CD4-positive, alpha-beta T cell treated with Interleukin-17A for 1 hour (primary cell): ENCODE measurements at places on chromosomes 12 and 14.

DNA sequence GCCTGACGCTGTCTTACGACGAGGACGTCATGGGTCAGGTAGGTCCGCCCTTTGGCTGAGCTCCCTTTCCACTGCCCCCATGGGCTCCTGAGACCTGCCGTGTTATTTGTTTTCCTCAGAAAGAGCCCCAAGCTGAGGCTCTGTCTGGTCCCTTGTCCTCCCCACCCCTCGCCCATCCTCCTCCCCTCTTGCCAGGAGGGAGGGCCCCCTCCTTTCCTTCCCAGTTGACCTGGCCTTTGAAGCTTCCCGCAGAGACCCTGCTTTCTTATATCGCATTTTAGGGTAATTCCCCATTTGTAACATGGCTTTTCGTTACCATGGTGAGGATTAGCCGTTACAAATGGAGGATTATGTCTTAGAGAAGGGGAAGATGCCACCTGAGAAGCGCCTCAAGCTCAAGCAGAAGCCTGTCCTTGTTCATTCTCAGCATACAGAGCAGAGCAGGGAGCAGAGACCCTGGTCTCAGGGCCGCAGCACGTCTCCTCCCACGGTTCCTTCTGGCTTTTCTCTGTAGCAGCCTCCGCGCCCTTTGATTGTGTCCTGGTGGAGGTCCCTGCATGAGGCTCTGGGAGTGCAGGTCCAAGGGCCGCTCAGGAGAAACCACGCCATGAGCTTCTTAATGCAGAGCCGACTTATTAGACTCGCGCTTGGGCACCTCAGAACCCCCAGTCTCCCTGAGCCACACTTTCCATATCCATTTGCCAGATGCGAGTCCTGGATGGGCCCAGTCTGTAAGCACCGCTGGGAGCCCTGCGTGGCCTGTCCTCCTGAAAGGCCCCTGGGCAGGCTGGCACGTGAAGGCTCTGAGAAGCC, 47.2 kb downstream of the UBE3B start:
- no peak for DNase-seq

DNA sequence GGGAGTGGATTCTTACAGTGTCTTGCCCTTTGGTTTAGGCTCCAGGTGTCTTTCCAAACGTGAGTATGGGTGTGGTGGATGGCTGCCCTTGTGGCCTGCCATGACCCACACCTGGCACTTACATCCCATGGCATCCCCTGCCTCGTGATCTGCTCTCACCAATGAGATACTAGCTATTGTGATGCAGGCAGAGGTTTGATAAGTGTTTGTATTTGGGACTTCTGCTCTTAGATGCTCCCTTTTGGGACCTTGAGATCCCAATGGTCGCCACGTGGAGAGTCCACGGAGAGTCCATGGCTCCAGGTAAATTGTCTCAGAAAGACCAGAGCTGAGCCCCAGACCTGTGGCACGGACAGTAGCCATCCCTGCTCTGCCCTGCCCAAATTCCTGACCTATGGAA, 62.5 kb downstream of the MDM2 start:
- no peak for DNase-seq

GRCh38 chr12:5785601-5786000, 159.5 kb downstream of the ANO2 start:
- no peak for DNase-seq

- no peak for DNase-seq
These were observed 641.1 kb upstream of the TBX3 start for GRCh38 chr12:115324949-115325593.

DNA sequence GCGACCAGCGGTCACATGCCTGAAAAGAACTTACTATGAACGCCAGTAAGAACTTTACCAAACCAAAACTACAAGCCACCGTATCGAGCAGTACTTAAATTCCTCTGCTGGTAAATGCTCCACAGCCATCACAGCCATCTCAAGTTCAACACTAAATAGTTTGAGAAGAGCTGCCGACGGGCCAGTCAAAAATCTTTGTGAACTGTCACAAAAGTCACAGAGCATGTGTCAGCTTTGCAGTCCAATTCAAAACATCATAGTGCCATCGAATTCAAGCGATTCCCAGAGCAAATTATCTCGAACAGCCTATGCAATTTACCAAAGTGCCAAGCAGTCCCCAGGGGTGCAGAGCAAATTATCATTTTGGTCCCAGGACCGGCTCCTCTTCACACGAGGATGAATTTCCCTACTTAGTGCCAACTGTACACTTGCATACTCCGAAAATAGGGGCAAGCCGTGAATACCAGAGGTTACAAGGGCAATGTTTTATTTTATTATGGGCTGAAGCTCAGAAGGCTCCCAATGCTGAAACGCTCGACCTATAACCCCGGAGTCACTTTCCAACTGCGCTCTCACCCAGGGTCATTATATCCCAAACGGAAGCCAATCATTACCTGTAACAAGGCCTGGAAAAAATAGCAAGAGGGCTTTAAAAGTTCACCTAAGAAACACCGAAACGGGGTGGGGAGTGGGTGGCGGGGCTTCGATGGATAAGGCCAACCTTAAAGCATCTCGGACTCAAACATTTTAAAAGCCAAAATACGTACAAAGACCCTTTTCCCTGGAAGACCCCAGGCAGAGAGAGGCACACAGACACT, 1.1 kb downstream of the LRP6 start:
- no peak for DNase-seq

DNA sequence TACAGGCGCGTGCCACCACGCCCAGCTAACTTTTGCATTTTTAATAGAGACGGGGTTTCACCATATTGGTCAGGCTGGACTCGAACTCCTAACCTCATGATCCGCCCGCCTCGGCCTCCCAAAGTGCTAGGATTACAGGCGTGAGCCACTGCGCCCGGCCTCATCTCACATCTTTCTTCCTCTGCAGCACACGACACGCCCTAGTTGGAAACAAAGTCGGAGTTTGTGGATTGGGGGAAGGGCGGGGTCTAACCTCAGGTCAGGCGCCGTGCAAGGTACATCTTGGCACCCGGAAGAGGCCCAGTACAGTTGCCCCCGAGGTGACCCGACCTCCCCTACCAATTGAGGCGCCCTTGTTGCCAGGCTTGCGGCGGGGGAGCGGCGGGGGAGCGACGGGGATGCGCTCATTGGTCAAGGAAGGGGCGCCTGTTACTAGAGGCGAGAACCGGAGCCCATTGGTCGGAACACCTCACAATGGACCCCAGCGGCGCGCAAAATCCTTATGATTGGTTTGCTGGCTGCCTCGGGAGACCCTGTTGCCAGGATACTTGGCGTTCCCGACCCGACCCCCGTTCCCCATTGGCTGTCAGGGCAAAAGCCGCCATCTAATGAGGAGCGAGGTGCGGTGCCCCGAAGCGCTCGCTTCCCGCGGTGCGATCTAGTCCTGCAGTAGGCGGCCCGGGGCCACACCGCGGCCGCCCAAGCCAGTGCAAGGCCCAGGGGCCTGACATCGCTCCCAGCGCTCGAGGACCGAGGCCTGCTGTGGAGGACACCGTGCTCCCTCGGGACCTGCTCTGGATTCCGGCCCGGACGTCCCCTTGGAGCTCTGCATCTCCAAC, at the start of gene REC8:
Gene REC8 (plus strand): TSS at position 659 of the 839 bp plus-strand sequence. CDS start 473 bp downstream, outside the sequence.
- peak; percentile 74 for DNase-seq

- DNase-seq, result no peak
These were observed 175.5 kb downstream of the MED13L start for GRCh38 chr12:116101991-116102390.

GRCh38 chr12:46154221-46154985, 114.4 kb downstream of the SLC38A1 start:
- DNase-seq, result no peak

DNA sequence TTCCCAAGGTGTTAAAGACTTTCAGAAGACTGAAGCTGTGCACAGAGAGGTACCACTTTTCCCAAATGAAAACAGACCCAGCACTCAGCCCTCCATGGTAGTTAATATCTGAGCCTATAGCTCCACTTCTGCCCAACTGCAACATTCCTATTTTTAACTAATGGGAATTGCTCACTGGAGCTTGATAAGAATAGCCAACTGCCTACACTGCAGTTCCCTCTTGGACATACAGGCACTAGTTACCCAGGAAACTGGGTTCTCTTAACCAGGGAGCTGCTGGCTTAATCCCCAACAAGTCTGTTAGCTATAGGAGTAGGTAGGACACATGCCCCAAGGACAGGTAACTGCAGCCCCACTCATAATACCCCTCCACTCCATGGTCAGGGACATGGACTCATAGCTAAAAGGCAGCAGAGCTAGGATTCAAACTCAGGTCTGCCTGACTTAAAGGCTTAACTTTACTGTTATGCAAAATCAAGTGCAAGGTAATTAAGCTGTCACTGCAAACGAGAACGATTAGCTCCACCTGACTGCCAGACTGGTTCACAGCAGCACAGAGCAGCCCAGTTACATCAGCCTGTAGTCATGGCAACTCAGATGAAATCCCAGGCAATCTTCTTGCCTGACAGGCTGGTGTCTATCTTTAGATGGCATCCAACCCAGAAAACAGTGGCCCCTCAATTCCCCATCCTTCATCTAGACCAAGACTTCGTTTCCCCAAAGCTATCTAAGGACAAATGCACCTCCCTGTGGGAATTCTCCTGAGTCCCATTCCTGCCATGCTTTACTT, 77.1 kb upstream of the ACTN1 start:
- DNase-seq, result peak; percentile 7

DNA sequence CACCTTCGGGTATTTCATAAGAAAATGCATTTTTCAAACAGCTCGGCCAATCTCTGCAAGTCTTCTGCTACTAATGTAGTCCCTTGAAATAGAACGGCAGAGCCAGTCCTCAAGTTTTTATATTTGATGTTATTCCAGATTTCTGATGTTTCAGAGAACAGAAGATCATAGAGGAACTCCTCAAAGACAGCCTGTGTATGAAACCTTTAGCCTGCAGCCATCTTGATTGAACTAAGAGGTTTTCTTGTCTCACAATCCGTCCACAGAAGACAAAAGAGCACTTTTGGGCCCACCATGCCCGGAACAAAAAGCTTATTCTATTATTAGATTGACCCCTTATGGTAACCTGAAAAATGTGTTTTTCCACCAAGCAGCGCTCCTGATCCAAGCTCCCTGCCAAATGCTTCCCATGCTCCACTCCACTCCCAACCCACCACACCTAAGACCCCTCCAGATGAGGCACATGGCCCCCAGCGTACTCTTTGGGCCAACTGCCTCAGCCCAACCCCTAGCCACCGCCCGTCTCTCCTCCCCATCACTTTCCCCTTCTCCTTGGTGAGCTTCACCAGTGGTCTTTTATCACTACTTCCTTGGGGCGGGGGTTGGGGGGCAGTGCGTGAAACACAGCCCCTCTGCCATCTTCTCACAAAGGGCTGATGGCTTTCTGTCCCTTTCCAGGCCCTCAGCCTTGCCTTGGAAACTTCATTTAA, 175.8 kb downstream of the CALM1 start:
- DNase-seq, result no peak

DNA sequence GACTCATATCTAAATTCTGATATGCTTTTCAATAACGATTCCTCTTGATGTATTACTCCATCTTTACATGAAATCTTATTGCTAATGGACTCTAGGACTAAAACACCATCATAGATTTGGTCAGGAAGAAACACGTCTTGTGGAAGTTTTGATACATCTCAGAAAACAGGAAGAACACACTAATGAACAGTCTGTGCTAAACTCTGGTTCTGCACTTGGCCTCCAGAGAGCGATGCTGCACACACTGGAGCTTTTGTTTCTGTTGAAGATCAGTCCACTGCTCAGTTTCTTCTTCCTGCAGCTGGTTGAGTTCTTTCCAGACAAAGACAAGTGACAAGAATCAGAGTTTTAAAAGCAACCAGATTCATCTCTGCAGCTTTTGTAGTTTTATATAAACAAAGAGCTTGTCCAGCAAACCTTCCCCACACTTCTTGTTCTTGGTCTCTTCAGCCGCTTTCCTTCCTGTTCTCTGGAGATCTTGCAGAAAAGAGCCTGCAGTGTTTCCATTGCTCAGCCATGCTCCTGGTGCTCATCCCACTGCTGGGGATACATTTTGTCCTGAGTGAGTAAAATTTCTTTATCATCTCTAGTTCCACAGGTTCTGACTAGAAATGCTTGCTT, 229.1 kb upstream of the OR4E1 start:
- peak; percentile 44 for DNase-seq

DNA sequence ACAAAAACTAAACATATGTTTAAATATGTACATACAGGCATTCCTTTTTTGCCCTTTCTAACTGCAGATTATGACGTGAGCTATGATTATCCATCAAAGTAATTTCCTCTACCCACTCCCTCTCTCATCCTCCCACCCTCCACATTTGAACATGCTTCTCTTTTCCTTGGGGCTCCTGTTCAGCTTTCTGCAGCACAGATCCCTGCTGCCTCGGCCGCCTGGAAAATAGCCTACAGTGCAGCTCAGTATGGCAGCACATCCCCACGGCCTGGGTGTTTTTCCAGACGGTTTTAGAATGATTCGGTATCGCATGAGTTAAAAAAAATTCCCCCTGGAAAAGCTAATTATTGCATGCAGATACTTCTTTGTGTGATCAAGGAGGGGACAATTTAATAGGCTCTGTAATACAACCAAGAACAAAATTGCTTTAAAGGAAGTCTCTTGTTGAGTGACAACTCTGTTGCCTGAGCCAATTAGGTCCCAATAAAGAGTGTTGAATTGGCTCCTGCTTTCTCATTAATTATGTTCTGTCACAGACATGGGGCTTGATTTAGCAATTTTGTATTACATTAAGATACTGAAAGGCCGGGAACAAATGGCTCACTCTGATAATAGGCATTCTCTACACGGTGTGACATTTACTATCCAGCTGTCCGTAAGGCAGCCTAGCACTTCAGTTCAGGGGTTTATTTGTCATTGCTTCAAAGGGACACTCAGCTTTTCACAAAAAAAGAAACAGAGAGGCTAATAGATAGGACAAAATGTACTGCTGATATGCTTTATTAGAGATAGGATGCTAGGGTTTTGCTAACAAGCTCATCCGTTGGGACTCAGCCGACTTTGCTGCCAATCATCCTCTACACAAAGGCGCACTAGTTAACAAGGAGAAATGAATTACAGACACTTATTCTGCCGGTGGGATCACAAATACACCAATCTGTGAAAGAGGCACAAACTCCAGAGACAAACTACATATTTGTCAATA, 285.8 kb upstream of the G2E3 start:
- no peak for DNase-seq

DNA sequence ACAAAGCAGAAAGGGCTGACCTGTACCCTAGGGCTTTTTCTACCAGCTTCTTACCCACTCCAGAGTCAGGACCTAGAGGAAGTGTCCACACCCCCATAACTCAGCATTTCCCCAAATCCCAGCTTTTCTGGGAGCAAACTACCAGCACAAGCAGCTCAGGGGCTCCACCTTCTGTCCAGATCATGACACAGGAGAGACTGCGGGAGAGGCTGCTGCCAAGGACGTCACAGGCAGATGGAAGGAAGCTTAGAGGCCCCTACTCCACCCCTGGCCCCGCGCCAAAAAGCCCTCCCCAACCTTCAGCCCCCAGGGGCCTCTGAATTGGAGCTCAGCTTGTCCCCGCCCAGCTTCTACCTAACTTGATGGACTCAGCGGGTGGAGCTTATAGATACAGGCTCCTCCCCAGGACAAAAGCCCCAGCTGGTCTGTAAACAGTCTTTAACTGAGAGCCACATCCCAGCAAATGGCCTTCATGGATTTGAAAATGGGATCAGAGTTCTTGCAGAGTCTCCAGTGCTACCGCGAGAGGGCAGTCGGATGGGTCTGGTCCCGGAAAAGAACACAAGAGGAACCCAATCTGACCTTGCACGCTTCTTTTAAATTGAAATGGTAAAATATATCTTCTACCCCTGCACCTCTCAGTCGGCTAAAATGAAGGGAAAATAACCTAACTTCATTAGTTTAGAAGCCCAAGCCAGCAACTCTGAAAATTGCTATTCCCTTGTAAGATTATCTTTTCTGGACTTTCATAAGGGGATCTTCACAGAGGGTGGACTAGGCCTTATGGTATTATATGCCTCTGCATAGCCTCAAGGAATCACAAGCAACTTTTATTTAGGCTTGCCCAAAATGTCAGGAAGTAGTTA, 6.8 kb upstream of the BAZ2A start:
- peak; percentile 97 for DNase-seq

GRCh38 chr14:58774531-58774930, 136.8 kb downstream of the DACT1 start:
- DNase-seq, result no peak
